ENCODE measurements at places on chromosomes 3 and 15.

GRCh38 chr3:97278506-97278905 is 464.1 kb downstream of the EPHA6 start:
- peak; percentile 38 for DNase-seq

- no peak for DNase-seq
These were observed 10.0 kb upstream of the SCN10A start for GRCh38 chr3:38826001-38826400.

- DNase-seq = no peak
These were observed 3.0 kb downstream of the MYL3 start for GRCh38 chr3:46860017-46860809.

- DNase-seq = no peak
These were observed 24.6 kb downstream of the SPPL2A start for GRCh38 chr15:50740955-50741354.

GRCh38 chr3:57864853-57865252 is 108.7 kb downstream of the SLMAP start:
- no peak for DNase-seq

DNA sequence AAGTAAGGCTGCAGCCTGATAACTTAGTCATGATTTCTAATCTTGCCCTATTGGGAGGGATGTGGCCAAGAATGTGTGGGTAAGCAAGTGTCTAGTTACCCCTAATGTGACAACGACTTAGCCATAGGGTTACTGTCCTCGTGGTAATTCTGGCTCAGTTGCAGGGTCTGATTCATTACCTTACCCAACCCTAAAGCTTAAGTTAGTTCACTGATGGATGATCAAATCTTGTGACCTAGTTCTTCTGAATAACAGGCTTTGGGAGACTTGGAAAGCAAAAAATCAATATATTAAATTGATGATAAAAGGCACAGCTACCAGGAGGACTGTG is 1.6 kb upstream of the INTS14 start:
- DNase-seq = no peak

- no peak for DNase-seq
These were observed 2.2 kb downstream of the RBP1 start for GRCh38 chr3:139537361-139537760.

DNA sequence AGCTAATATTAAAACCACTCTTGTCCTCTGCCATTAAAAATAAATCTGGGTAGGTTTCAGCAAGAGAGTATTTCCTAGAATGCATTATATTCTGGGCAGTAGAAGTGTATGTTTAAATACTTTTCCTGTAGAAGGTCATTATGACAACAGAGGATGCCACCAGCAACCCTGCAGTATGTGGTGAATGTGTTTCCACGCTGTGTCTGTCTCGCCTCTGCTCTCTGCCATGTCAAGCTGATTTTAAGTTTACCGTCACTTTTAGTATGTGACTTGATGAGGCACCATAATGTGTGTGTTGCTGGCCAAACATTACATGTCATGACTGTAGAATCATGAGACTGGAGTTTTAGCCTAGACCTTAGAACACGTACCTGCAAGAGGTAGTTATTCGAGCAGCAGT is 211.2 kb downstream of the LPP start:
- no peak for DNase-seq

DNA sequence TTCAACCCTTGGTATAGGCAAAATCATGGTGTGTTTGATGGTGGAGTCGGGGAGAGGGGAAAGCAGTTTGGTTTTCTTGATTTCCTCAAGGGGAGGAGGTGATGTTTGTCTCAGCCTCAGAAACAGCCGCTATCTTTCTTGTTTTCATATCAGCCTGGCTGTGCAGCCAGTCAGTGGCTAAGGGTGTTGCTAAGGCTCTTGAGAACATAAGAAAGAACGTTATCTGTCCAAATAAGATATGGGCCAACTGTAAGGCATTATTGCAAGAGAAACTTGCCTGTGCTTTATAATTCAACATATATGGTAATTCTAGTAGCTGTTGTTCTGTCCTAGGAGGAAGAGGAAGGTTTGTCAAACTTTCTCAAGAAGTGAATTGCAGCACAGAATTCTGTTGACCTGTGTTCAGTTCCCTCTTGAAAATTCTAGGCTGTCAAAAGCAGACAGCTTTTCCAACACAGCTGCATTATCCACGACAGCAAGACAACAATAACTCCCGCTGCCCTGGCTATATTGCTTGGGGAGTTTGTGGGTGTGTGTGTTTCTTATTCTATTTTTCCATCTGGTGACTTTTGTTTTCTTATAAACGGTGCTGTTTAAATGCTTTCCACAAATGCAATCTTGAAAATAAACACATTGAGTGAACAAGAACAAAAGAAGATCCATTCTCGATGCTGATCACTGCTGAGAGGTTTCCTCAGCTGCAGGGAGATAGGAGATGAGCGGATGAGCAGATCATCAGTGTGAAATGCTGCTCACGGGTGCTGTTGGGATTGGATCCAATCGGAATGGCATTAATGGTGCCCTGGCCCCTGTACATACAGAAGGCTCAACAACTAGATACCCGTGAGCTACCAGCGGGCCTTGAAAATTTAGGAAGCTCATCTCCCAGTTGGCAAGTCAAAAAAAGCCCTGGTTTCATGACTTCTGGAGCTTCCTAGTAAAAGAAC is 90.8 kb upstream of the TNFAIP8L3 start:
- DNase-seq = no peak

- DNase-seq = no peak
These were observed 42.0 kb downstream of the GSK3B start for GRCh38 chr3:120052225-120052624.

- no peak for DNase-seq
These were observed 151.7 kb downstream of the C3orf38 start for GRCh38 chr3:88301273-88301995.

- no peak for DNase-seq
These were observed 347.5 kb upstream of the TMCO5A start for GRCh38 chr15:37586976-37587375.

DNA sequence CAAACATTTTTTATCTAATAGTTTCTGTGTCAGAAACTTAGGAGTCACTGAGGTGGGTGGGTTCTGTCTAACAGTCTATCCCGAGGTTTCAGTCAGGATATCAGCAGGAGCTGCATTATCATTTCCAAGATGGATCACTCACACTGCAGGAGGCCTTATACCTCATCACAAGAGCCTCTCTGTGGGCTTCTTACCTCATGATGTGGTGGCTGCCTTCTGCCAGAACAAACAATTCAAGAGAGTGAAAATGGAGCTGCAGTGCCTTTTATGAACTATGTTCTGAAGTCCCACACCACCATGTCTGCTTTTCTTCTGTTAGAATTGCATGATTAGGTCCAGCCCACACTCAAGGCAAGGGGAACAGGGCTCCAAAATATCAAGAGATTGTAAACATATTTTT is 27.9 kb downstream of the RFX7 start:
- DNase-seq = no peak

DNA sequence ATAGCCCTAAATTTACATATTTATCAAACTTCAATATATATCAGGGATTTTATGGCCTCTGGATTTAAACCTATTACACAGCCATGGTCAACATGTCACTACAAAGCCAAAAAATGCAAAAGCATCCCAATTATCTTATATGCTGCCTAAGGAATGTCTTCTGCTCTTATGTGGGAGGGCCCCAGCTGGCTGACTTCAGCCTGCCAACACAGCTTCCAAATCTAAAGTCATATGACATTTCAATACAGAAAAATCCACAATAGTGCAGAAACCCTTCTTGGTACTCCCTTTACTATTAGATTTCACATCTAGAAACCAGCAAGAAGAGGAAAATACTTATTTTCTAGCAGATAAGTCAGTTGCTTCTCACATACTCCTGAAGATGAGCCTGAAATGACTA is 6.4 kb downstream of the PFN2 start:
- no peak for DNase-seq

DNA sequence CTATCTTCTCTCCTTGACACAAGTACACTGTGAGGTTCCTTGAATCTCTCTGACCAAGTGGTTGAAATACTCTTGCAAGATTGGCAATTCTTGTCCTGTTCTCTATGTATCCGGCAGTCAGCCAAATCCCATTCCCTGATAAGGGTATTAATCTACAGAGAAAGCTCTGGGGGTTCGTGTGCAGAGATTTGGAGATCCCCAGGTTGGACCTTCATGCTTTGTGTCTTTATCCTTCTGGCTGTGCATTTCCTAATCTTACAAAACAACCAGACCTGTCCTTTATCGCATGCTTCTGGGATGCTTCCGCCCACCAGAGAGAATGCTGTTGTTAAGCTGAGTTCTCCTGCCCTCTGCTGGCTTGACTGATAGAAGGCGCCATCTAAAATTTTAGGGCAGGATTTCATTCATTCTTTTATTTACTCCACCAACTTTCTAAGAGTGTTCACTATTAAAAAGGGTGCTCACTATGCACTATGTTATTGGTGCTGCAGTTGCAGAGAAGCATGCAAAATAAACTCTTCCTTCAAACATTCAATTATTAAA is 8.6 kb upstream of the SST start:
- DNase-seq = peak; percentile 8

DNA sequence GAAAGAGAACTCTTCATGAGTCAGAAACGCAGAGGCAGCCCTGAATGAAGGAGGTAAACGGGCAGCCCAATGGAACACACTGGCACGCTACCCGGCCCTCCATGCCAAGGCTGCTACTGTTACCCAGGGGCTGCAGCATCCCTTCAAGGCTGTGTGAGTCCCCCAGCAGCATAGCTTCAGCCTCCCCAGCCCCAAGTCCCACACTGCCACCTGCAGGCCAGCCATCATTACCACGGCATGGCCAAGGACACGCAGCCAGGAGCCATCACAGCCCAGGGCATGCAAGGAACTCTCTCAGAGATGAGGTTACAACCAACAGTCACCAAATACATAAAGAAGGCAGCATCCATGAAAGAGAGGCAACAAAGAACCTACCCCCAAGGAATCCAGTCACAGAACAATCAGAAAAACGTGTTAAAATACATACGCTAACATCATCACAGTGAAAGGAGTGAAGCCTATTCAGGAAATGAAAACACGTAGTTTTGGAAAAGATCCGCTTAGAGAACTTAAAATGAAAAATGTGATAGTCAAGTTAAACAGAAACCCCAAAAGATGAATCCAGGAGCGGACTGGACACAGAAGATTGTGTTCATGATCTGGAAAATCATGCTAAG is 22.4 kb downstream of the PLA2G4F start:
- DNase-seq = no peak

Data from DMS153 (cell line).